ENCODE measurements at places on chromosomes 4 and X.

DNA sequence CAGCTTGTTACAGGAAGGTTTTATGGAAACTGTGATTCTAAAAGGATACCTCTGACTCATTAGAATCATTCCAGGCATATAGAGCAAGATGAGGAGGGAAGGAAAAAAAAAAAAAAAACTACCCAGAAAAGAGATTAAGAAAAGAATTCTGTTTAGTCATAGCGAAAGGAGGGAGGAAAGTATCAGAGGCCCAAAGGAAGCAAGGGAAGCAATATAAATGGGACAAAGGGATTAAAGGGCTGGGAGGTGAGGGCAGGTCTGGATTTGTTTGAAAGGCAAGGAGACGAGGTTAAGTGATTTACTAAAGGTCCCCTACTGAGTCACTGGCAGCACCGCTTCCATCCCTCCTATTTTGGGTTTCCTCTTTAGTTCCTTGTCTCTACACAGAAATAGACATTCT, 88.6 kb upstream of the IL1RAPL1 start:
- DNase-seq, result no peak

DNA sequence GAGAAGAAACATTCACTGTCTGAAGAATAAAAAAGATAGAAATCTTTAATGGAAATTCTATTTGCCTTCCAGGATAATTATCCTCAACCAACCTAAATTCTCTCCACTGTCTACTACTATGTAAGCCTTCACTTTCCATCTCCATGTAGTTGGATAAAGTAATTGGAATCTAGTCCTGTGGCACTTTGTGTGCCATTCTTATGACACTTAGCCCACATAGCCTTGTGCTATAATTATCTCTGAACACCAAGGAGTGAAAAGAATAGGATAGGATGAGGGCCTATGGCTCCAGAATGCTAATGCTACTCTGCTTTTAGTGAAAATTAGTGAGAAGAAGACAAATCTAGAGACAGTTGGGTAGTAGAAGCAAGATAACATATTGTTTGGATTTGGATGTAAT, 20.2 kb downstream of the PRSS48 start:
- no peak for DNase-seq

DNA sequence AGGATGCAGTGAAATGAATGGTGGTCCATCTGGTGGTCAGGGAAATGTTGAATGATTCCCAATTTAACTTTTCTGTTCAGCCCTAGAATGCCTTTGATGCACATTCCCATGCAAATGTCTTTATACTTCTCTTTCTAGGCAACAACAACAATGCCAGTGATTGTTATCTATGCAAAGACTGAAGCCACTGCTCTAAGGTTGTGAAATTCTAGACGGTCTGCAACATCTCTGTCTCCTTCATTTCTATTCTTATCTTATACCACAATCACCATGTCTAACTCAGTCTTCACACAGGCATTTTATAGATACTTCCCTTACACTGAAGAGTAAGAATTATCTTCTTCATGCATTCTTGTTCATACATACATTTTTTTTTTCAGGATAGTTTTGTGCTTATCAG, 84.5 kb downstream of the HPGD start:
- DNase-seq, result no peak

DNA sequence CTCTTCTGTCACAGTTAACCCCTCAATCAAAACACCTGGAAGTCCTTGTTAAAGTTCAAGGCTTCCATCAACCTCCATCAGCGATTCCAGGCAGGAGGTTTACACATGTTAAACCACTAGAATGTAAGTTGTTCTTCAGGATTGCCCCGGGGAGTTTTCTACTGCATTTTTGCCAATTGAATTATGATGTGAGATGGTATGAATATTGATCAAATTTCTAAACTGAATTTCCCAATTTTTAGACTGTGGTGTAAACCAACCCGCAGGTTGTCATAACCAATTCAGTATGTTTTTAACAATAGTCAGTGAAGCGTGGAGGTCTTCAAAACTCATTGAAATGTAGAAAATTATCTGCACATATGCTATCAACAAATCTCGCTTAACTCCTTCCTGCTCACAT, 21.2 kb upstream of the TENM3 start:
- DNase-seq, result no peak

DNA sequence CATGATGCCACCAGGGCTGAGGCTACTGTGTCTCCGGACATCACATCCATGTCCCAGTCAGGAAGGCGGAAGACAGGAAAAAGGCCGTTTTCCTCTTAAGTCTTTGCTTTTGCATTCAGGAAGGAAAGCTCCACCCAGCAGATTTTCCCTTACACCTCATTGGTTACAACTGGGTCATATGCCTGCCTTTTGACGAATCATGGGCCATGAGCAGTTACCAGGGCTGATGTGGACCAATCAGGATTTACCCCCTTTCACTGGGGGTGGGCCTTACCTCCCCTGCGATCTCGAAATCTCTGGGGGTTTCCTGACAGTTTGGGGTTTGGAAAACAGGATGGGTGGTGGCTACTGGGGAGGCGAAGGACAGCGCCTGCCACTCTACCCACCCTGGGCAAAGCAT, 52.5 kb upstream of the GRPEL1 start:
- DNase-seq, result no peak
